ENCODE measurements at places on chromosomes 5 and 9.

DNA sequence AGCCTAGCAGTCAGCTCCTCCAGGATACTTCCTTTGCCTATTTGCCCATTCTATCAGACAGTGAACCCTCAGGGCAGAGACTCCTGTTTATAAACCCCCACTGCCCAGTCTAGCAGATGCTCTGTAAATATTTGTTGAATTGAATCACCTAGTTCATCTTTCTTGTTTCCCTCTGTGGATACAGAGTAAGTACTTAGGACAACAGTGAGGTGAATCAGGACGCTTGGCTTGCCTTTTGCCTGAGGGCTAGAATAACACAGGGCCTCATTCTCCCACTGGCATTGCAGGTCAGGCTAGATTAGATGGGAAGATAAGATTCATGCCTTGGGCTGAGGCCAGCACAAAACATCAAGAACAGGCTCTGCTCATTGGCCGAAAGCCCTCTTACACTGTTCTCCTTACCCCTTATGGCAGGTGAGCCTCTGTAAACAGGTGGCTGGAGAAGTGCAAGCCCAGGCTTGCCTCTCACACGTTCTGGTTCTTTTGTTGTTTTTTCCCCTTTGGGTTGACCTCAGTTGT, 22.2 kb downstream of the TNFSF8 start:
- DNase-seq = peak; percentile 42
- H3K27me3 ChIP-seq = no peaks in the 10 kb centered on the region
- peak overlapping the region; percentile 77 for H3K4me3 ChIP-seq
- peaks cover 63% of the 10 kb centered on the region for H3K4me1 ChIP-seq
- H3K36me3 ChIP-seq = peaks cover 20% of the 10 kb centered on the region
- H3K27ac ChIP-seq = peak overlapping the region; percentile 99

DNA sequence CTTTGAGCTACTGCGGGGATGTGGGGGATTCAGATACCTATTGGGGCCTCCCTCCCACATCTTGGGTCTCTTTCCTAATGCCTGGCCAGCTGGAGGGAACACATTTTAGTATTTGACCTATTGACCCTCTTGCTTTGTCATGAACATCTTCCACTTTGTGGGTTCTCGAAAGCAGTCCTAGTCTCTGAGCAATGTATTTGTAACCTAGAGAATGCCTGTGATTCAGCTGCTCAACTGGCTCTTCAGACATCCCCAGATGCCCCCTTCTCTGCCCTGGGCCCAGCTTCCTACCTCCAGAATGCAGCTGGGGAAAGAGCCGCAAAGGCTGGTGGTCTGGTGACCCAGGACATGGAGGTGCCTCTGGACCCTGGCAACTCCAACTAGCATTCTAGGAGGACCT, 32.2 kb downstream of the APTX start:
- no peak for DNase-seq
- H3K36me3 ChIP-seq = no peaks in the 10 kb centered on the region
- H3K4me3 ChIP-seq = no peak overlapping the region
- H3K27me3 ChIP-seq = no peaks in the 10 kb centered on the region
- H3K27ac ChIP-seq = no peak overlapping the region

- no peak overlapping the region for H3K27ac ChIP-seq
- peak overlapping the region; percentile 63 for H3K4me3 ChIP-seq
- no peaks in the 10 kb centered on the region for H3K36me3 ChIP-seq
- H3K4me1 ChIP-seq = peaks cover 6% of the 10 kb centered on the region
- DNase-seq = peak; percentile 35
These were observed 32.5 kb downstream of the FAM240B start for GRCh38 chr9:38687389-38687842.

DNA sequence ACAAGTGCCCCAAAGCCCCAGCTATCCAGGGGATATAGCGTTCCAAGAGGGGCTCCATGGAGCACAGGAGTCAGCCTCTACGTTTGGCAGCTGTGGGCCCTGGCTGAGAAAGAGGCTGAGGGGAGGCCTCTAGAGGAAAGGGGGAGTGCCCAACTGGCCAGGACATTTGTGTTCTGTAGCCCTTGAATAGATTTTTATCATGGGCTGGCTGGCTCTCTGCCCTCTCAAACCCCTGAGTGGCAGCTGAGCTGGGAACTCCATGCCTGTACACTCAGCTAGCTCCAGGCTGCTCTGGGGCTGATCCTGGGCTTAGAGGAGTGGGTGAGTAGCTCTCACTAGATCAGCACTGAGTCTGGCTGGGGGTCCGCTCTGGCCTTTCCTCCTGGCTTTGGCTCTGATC, 285.0 kb downstream of the ZSWIM6 start:
- no peaks in the 10 kb centered on the region for H3K36me3 ChIP-seq
- no peak overlapping the region for H3K27ac ChIP-seq
- no peaks in the 10 kb centered on the region for H3K4me1 ChIP-seq

GRCh38 chr9:95752129-95752731, 123.3 kb upstream of the ERCC6L2 start:
- H3K4me1 ChIP-seq = peaks cover 23% of the 10 kb centered on the region
- H3K4me3 ChIP-seq = peak overlapping the region; percentile 44
- DNase-seq = no peak
- peaks cover 55% of the 10 kb centered on the region for H3K27me3 ChIP-seq

GRCh38 chr9:106961623-106962022, 98.7 kb downstream of the ZNF462 start:
- H3K36me3 ChIP-seq = no peaks in the 10 kb centered on the region
- no peak overlapping the region for H3K4me3 ChIP-seq

DNA sequence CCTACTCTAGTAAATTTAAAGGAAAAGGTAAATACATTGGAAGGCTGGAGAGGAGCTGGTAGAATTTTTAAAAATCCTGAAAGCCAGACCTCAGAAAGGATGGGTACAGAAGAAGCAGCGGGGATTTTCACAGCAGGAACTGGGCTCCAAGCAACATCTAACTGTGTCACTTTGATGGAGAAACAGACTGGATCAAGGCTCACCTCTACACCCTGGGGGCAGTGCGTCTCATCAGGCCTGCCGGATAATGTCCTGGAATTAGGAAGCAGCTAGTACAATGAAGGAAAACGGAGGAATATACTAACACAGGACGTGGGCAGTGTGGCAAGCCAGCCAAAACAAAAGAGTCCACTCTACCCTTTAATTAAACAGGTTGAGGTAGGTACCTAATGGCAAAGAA, 463.6 kb downstream of the TAF11L14 start:
- no peak overlapping the region for H3K4me3 ChIP-seq
- H3K27me3 ChIP-seq = no peaks in the 10 kb centered on the region
- no peak for DNase-seq
- H3K27ac ChIP-seq = no peak overlapping the region
- H3K36me3 ChIP-seq = no peaks in the 10 kb centered on the region

- H3K4me3 ChIP-seq = no peak overlapping the region
- H3K27me3 ChIP-seq = no peaks in the 10 kb centered on the region
- peaks cover 10% of the 10 kb centered on the region for H3K36me3 ChIP-seq
- H3K27ac ChIP-seq = no peak overlapping the region
These were observed 144.2 kb downstream of the GDNF start for GRCh38 chr5:37695647-37696046.

- no peaks in the 10 kb centered on the region for H3K27me3 ChIP-seq
- DNase-seq = no peak
- no peak overlapping the region for H3K27ac ChIP-seq
- H3K36me3 ChIP-seq = no peaks in the 10 kb centered on the region
- H3K4me3 ChIP-seq = no peak overlapping the region
These were observed 19.6 kb downstream of the INSYN2B start for GRCh38 chr5:169960659-169961058.

- H3K27ac ChIP-seq = no peak overlapping the region
- DNase-seq = no peak
- no peaks in the 10 kb centered on the region for H3K36me3 ChIP-seq
- H3K4me3 ChIP-seq = no peak overlapping the region
These were observed 159.8 kb downstream of the COL23A1 start for GRCh38 chr5:178430186-178431062.

DNA sequence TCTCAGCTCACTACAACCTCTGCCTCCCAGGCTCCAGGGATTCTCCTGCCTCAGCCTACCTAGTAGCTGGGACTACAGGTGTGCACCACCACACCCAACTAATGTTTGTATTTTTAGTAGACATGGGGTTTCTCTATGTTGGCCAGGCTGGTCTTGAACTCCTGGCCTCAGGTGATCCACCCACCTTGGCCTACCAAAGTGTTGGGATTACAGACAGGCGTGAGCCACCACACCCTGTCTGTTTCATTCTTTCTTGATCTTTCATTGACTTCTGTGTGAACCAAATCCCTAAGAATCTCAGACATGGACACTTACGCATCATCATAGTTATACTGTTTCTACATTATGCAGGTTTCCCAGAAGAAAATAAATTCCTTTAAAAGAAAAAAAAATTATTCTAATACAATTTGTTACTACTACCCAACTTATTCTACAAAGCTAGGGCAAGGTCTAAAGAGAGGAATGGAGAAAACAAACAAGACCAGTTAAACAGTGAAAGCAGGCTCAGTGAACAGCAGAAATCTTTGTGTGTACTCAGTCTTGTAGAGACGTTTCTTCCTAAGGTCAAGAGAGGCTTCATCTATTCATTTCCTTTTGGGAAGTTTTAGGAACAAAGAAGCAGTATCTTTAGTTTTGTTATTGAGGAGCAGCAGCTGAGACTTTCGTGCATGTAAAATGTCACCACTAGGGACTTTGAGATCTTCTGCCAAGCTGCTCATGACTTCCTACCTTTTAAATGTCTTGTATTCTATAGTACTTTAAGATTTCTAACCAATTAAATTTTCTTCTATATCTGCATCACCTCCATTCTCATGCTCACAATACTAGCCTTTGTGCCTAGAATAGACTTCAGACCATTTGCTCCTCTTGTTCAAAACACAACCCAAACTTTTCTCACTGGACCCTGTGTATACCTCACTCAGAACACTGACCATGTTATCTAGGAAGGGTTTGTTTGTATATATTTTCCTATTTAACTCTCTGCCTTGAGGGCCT, 5.6 kb upstream of the HMGCR start:
- no peak overlapping the region for H3K27ac ChIP-seq
- peaks cover 13% of the 10 kb centered on the region for H3K4me1 ChIP-seq
- no peaks in the 10 kb centered on the region for H3K36me3 ChIP-seq
- H3K4me3 ChIP-seq = no peak overlapping the region
- no peak for DNase-seq

- peaks cover 48% of the 10 kb centered on the region for H3K27me3 ChIP-seq
- H3K4me3 ChIP-seq = no peak overlapping the region
- no peak overlapping the region for H3K27ac ChIP-seq
- peaks cover 16% of the 10 kb centered on the region for H3K4me1 ChIP-seq
- peak; percentile 21 for DNase-seq
- no peaks in the 10 kb centered on the region for H3K36me3 ChIP-seq
These were observed 2.2 kb downstream of the GABRB2 start for GRCh38 chr5:161544350-161544765.

DNA sequence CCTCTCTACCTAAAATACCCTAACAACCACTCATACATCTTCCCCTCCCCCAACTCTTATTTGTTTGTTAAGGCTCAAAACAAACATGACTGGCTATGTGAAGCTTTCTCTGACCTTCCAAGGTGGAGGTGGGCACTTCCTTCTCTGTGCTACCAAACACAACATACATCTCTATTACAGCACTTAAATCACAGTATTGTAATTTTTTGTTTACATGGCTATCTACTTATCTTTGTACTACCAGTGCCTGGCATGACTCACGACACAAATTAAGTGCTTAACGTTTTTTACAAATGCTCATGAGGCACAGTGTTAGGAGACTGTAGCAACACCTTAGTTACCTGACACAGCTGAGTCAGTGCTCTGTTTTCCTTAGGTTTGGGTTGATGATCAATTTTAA, 18.6 kb downstream of the HOMER1 start:
- H3K27me3 ChIP-seq = peaks cover 4% of the 10 kb centered on the region
- no peak overlapping the region for H3K4me3 ChIP-seq
- no peak for DNase-seq
- H3K4me1 ChIP-seq = no peaks in the 10 kb centered on the region

DNA sequence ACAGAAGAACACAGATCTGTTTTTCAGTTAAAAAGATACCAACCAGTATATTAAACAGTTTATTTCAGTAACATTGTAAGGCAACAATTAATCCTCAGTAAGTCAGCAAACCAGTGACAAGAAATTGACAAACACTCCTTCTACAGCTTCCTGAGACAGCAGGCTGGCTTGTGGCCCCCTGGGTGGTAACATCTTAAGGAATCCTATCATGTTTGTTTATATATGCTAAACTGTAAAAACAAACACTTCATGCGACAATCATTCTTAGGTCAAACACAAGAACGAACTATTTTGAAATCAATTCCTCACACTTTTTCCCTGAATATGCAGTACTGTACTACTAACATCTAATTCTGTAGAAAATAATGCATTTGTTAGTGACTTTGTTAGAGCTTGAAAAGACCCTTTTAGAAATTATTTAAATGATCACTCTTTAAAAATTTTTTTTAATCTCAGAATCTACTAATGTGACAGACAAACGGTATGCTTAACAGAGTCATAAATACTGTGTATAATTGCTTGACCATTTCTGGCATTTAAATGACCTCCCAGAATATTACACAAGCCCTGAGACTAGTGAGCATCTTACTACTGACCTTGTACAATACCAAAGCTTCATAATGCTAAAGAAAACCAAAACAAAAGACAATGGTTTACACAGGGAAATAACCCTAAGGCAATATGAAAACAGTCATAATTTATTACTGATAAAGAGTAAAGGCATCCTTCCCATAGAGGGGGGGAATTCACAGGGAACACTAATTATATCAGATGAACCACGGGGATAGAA, 48.2 kb downstream of the ERMP1 start:
- peaks cover 55% of the 10 kb centered on the region for H3K36me3 ChIP-seq
- peaks cover 21% of the 10 kb centered on the region for H3K4me1 ChIP-seq
- H3K27ac ChIP-seq = peak overlapping the region; percentile 23
- DNase-seq = no peak
- H3K4me3 ChIP-seq = no peak overlapping the region

DNA sequence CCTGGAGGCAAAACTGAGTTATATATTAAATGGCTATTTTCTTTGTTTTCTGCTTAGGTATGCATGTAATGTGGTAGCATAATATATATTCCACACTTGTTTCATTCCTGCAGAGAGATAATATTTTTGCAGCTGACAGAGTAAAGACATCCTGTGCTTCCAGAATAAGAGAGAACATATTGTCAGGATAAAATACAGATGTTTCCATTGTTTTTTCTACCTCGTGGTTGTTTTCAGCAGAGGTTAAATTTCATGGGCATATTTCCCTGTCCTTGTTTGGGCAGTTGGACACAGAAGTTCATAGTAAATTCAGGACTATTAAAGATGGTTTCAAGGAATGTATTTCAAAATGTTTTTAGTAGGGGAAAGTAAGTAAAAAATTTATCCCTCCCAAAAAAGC, 47.6 kb upstream of the MEGF10 start:
- no peaks in the 10 kb centered on the region for H3K27me3 ChIP-seq
- H3K4me1 ChIP-seq = no peaks in the 10 kb centered on the region
- H3K27ac ChIP-seq = no peak overlapping the region
- no peak overlapping the region for H3K4me3 ChIP-seq
- H3K36me3 ChIP-seq = peaks cover 2% of the 10 kb centered on the region
